Naive thymus-derived CD4-positive, alpha-beta T cell (primary cell): ENCODE measurements at places on chromosomes 7 and 10. TPM values are rescaled to one million over a fixed set of nuclear protein-coding genes. Genes with fewer than 3 reads are reported as not detected.

The EIF4EBP2 gene
- total RNA-seq, result 47.8 TPM

The GPC2 gene
- 12.3 TPM for total RNA-seq

The C7orf57 gene
- total RNA-seq, result not detected

The EPHA1 gene
- total RNA-seq, result 25.2 TPM

The SPDYE5 gene
- 0.30 TPM for total RNA-seq

The OGDHL gene
- total RNA-seq, result not detected

The LIPN gene
- not detected for total RNA-seq

The CACNB2 gene
- total RNA-seq, result 0.49 TPM

The CNNM1 gene
- 0.57 TPM for total RNA-seq

The ZNF365 gene
- 0.24 TPM for total RNA-seq

The SH2B2 gene
- total RNA-seq, result 2.0 TPM

The RNF32 gene
- 0.81 TPM for total RNA-seq

GRCh38 chr7:82204694-82205093 lies 238.9 kb downstream of the CACNA2D1 start:
- H3K36me3 ChIP-seq, result no peaks in the 10 kb centered on the region
- H3K4me1 ChIP-seq, result no peaks in the 10 kb centered on the region
- no peaks in the 10 kb centered on the region for H3K27me3 ChIP-seq
- DNase-seq, result no peak

DNA sequence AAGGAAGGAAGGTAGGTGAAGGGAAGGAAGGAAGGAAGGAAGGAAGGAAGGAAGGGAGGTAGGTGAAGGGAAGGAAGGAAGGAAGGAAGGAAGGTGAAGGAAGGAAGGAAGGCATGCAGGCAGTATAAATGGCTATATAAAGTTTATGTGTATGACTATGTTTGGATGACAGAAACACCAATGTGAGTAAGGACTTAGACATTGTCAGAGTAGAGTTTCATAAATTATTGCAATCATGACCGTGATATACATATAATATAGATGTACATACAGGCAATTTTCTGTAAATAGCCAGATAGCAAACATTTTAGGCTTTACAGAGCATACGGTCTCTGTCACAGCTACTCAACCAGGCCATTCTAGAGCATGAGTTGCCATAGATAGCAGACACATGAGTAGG lies 133.8 kb upstream of the AKR1E2 start:
- H3K4me3 ChIP-seq, result no peak overlapping the region
- H3K36me3 ChIP-seq, result no peaks in the 10 kb centered on the region
- DNase-seq, result no peak
- H3K27me3 ChIP-seq, result no peaks in the 10 kb centered on the region
- no peaks in the 10 kb centered on the region for H3K4me1 ChIP-seq
- no peak overlapping the region for H3K27ac ChIP-seq

GRCh38 chr7:155431711-155432110 lies 26.2 kb upstream of the EN2 start:
- H3K4me1 ChIP-seq, result no peaks in the 10 kb centered on the region
- DNase-seq, result no peak
- no peaks in the 10 kb centered on the region for H3K36me3 ChIP-seq
- H3K27ac ChIP-seq, result no peak overlapping the region
- H3K4me3 ChIP-seq, result no peak overlapping the region
- no peaks in the 10 kb centered on the region for H3K27me3 ChIP-seq

GRCh38 chr7:146027243-146027642 lies 89.4 kb upstream of the CNTNAP2 start:
- DNase-seq, result no peak
- no peak overlapping the region for H3K27ac ChIP-seq
- no peaks in the 10 kb centered on the region for H3K4me1 ChIP-seq

- H3K4me1 ChIP-seq, result no peaks in the 10 kb centered on the region
- no peak overlapping the region for H3K4me3 ChIP-seq
- no peaks in the 10 kb centered on the region for H3K27me3 ChIP-seq
- DNase-seq, result no peak
- no peaks in the 10 kb centered on the region for H3K36me3 ChIP-seq
- H3K27ac ChIP-seq, result no peak overlapping the region
These were observed 523.5 kb upstream of the FOXK1 start for GRCh38 chr7:4158441-4159153.

DNA sequence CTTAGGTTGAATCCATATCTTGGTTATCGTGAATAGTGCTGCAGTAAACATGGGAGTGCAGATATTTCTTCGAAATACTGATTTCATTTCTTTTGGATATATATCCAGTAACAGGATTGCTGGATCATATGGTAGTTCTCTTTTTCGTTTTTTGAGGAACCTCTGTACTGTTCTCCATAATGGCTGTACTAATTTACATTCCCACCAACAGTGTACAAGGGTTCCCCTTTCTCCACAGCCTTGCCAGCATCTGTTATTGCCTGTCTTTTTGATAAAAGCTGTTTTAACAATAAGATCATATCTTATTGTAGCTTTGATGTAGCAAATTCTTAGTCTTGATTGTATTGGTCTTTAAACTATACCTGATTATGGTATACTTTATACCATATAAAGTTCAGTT lies 45.3 kb downstream of the ZNRF2 start:
- H3K4me3 ChIP-seq, result no peak overlapping the region
- DNase-seq, result no peak
- no peaks in the 10 kb centered on the region for H3K27me3 ChIP-seq
- H3K4me1 ChIP-seq, result peaks cover 21% of the 10 kb centered on the region
- H3K27ac ChIP-seq, result no peak overlapping the region

DNA sequence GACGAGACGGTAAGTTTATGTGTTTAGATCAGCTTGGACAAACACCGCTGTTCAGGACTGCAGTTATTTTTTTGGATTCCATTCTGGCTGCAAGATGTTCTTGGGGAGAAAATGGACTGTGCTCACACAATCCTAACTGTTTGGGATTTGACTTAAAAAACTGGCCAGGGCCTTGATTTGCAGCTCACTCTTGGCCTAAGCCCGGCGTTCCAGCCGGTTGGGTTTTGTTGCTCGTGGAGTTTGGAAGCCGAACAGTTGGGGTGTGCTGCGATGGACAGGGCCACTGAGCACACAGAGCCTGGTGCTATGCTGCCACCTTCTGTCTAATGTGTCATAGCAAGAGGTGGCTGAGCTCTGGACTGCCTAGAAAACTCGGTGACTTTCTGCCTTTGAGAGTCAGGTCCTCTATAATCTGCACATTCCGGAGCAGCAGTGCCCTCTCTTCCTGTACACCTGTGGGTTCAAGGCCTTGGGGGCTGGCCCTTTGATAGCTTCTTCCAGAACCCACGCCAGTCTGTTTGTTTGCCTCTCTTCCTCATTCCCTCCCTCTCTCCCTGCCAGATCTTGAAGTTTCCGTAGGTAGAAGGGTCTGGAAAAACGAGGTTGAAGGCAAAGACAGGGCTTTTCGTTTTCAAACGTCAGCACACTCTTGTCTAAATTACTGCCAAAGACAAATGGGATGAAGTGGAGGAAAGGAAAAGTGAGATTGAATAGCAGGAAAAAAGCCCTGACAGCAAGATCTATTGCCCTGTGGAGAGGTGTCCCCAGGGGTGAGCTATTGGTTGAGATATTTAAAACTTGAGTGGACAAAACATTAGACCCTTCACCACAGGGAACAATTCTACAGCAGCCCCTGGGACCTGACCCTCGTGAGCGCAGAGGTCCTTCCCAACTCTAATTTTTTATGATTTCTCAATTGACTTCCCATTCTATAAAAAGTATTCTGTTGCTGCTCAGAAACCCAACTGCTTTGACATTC lies 167.5 kb upstream of the HABP2 start:
- no peaks in the 10 kb centered on the region for H3K36me3 ChIP-seq
- no peak overlapping the region for H3K4me3 ChIP-seq
- H3K27me3 ChIP-seq, result no peaks in the 10 kb centered on the region
- no peak overlapping the region for H3K27ac ChIP-seq
- peak; percentile 44 for DNase-seq
- H3K4me1 ChIP-seq, result peaks cover 4% of the 10 kb centered on the region

- no peak for DNase-seq
- H3K4me3 ChIP-seq, result no peak overlapping the region
- no peaks in the 10 kb centered on the region for H3K36me3 ChIP-seq
- H3K27me3 ChIP-seq, result no peaks in the 10 kb centered on the region
These were observed 184.7 kb upstream of the PCDH15 start for GRCh38 chr10:54985732-54986131.

DNA sequence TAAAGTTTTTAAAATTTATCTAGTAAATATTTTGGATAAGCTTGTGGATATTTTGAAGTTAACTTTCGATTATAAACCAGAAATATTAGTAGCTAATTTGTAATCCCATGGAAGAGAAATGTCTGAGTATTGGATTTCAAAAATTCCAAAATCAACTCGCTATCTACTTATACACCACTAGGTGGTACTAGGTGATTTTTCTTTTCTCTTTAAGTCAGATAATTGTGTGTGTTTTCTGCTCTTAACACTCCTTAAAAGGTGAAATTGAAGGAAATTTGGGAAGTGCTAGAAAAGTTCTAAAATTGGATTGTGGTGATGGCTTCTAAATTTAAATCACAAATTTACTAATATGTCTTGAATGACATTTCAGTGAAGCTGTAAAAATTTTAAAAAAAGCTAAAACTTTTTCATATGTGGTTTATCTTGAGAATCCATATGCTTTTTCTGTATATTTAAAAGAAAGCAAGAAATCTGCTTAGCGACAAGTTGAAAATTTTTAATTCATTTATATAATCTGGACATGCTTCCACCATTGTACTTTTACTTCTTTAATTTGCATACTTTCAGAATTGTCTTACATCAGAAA lies 90.2 kb downstream of the IPMK start:
- H3K4me3 ChIP-seq, result no peak overlapping the region
- DNase-seq, result no peak
- no peaks in the 10 kb centered on the region for H3K36me3 ChIP-seq
- no peaks in the 10 kb centered on the region for H3K27me3 ChIP-seq
- H3K4me1 ChIP-seq, result no peaks in the 10 kb centered on the region

DNA sequence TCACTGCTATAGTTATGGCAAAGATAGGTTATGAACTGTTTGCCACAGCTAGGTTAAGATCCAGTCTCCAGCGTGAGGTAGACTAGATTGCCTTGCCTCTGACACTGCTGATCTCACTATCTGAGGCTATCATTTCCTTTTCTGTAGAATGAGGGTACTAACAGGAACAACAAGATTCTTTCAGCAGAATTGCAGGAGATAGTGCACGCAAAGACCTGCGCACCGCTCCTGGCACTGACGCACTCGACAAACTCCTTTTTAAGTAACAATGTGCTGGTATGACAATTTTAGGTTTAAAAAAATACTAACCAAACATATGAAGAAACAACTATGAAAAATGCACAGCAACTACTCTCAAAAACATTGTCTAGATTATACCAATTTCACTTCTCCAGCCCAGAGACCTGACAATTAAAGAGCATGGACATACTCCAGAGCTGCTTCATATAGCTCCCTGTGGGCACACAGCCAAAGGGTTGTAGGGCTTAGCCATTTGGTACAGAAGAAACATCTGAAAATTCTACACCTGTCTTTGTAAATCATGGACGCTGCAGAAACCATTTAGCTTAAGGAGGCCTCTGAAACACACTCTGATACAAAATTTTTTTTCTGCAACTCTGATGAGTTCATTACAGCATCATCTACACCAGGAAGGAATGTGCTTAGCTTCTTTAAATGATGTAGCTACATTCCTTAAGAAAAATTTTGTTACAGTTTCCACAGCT lies 7.8 kb downstream of the ADAM12 start:
- no peak overlapping the region for H3K27ac ChIP-seq
- no peak for DNase-seq
- no peaks in the 10 kb centered on the region for H3K27me3 ChIP-seq
- no peaks in the 10 kb centered on the region for H3K4me1 ChIP-seq
- H3K36me3 ChIP-seq, result no peaks in the 10 kb centered on the region

GRCh38 chr10:18306031-18306430 lies 165.8 kb downstream of the CACNB2 start:
- DNase-seq, result no peak
- H3K4me1 ChIP-seq, result no peaks in the 10 kb centered on the region
- no peak overlapping the region for H3K4me3 ChIP-seq
- H3K27me3 ChIP-seq, result no peaks in the 10 kb centered on the region

- no peak overlapping the region for H3K27ac ChIP-seq
- no peak overlapping the region for H3K4me3 ChIP-seq
- H3K36me3 ChIP-seq, result no peaks in the 10 kb centered on the region
These were observed 107.0 kb downstream of the WDR37 start for GRCh38 chr10:1163204-1163660.

GRCh38 chr7:130909161-130909836 lies 175.3 kb upstream of the KLF14 start:
- H3K4me3 ChIP-seq, result no peak overlapping the region
- peaks cover 43% of the 10 kb centered on the region for H3K4me1 ChIP-seq
- no peaks in the 10 kb centered on the region for H3K27me3 ChIP-seq
- no peak for DNase-seq
- H3K27ac ChIP-seq, result no peak overlapping the region

GRCh38 chr7:96315125-96315512 lies 6.8 kb downstream of the SLC25A13 start:
- H3K4me1 ChIP-seq, result no peaks in the 10 kb centered on the region
- no peak overlapping the region for H3K27ac ChIP-seq
- DNase-seq, result no peak
- H3K4me3 ChIP-seq, result no peak overlapping the region
- no peaks in the 10 kb centered on the region for H3K27me3 ChIP-seq

DNA sequence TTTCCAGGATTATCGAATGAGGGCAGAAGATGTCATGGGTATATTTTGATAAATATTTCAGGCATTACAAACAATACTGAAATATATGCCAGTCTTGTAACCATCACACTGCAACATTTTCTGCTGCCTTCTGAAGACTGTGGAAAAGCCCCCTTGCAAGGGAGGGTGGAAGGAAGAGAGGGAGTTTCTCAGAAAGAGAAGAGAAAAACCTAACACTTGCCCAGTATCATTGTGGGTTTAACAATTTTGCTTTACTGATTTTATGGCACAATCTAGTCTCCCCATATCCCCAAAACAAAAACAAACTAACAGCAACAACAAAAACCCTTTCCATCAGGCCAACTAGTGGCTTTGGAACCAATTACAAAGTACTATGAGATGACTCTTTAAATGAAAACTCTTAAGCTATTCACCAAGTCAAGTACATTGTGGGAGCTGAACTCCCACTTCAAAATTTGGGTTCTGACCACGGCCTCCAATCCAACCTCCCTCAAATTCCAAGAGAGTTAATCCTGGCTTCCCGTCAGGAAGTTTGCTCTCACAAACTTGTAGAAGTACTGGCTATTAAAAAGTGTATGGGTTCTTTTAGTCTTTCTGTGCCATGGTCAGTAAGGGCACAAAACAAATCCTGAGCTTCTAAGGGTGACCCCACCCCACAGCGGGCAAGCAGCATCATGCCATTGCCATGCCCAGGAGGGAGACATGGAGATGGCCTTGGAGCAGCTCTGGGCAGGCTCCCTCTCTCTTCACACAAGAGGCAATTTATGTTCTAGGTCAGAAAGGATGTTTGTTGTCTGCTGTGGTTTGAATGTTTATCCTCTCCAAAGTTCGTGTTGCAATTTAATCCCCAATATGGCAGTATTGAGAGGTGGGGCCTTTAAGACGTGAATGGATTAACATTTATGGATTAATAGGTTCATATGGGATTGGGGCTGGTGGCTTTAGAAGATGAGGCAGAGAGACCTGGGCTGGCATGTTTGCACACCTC lies 96.3 kb downstream of the JAZF1 start:
- no peak for DNase-seq
- no peaks in the 10 kb centered on the region for H3K4me1 ChIP-seq
- no peaks in the 10 kb centered on the region for H3K36me3 ChIP-seq
- no peak overlapping the region for H3K27ac ChIP-seq
